Stimulated activated CD4-positive, alpha-beta T cell treated with anti-CD3 and anti-CD28 coated beads, Interleukin-2, amount 100 ng/mL, for 4 hours (primary cell): ENCODE measurements at places on chromosomes 5 and 9.

- no peak for DNase-seq
Observed at GRCh38 chr9:127130661-127131538, 8.5 kb upstream of the ANGPTL2 start.

- DNase-seq, result no peak
Observed at GRCh38 chr5:90571147-90571773, 12.7 kb downstream of the ADGRV1 start.

DNA sequence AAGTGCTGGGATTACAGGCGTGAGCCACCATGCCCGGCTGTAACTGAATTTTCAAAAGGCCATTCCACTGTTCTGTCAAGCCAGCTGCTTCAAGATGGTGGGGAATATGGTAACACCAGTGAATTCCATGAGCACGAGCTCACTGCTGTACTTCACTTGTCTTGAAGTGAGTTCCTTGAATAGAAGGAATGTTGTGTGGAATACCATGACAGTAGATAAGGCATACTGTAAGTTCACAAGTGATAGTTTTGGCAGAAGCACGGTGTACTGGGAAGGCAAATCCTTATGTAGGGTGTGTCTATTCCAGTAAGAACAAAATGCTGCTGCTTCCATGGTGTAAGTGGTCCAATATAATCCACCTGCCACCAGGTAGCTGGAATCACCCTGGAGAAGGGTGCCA lies 6.6 kb upstream of the PRXL2C start:
- DNase-seq, result no peak

DNA sequence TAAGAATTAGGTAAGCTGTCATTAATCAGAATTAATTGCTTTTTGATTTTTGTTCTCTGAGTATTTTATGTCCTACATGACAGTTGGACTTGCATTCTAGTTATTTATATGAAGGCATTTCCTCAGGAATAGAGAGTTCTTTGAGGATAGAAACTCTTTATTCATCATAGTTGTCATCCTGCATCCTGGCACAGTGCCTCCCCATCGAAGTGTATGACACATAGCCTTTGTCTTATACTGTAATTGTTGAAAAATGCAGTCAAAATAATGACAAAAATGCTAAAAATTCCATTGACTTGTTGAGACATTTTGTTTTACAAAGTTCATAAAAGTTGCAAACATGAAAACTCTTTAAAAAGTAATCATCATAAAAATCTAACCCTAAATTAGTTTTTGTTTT lies 36.5 kb downstream of the CFAP95 start:
- DNase-seq, result no peak

DNA sequence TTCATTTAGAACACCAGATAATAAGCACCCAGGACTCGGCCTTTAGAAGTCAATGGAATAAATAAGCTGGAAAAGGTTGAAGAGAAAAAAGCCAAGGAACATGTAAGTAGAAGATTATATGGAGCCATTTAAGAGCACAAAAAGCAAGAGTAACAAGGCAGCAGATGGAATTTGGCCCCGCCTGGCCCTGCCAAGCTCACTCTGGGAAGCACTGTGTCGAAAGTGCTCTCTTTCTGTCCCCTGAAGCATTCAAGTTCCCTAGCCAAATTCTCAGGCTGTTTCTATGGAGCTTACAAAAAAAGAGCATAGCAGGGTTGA lies 73.0 kb upstream of the GPR151 start:
- DNase-seq, result no peak

GRCh38 chr9:114681594-114682332 lies at the start of gene TEX48:
Gene TEX48, minus strand, starts transcription at chr9:114682192. Its CDS starts 10,469 bp downstream, at chr9:114671723.
- peak; percentile 76 for DNase-seq

GRCh38 chr5:72281764-72282499 lies 38.1 kb downstream of the MRPS27 start:
- DNase-seq, result no peak

- no peak for DNase-seq
Observed at GRCh38 chr9:76552751-76553455, 93.9 kb downstream of the GCNT1 start.

DNA sequence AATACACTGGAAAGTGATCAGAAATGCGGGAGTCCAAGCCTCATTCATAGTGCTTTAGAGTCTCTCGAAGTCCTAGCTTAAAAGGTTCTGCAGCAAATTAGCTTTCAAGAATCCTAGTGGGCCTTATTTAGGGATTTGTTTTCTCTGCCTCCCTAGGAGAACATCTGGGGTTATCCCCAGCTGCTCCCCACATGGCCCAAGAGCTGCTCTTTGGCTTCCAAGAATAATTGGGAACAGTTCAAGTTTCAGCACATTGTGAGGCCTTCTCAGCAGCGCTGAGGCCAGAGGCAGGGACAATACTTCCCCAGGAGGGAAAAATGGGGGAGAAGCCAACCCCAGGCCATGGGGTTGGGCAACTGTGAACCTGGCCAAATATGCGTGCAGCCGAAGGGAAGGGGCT lies 108.7 kb downstream of the LIFR start:
- no peak for DNase-seq

GRCh38 chr9:14935964-14936363 lies 25.7 kb upstream of the FREM1 start:
- DNase-seq, result no peak

GRCh38 chr5:51746023-51746422 lies 362.8 kb downstream of the ISL1 start:
- DNase-seq, result no peak

DNA sequence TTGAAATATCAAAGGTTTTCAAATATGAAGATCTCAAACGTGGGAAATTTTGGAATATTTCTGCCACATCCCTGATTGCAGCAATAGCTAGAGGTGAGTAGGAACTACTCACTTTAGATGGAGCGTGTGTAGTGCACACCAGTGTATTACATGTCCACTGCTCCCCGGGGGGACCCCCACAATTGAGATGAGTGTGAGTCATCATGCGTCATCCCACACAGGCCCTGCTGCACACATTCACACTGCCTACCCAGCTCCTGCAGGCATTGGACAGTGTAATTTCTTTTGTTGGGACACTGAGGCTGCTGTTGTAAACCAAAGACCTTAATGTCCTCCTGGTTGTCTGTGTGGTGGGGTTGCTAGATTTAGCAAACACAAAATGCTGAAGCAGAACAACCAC lies 280.0 kb downstream of the GAS1 start:
- no peak for DNase-seq

- no peak for DNase-seq
Observed at GRCh38 chr9:121443981-121444380, 55.7 kb downstream of the GGTA1 start.

DNA sequence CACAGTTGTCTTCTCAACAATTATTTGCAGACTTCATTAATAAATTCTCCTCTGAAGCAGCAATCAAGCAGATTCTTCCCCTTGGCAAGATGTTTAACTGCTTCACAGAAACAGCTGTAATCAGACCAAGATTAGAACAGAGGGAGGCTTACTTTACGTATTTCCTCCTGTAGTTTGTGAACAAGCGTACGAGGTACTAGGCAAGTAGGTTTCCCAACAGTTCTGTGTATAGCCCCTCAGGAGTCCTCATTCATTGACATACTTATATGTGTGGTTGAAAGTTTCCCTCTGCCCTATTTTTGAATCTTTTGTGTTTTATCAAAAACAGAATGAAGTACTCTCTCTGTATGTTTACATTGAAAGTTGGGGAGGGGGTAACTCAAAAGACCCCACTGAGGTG lies 128.0 kb downstream of the SPATA31D1 start:
- DNase-seq, result no peak

DNA sequence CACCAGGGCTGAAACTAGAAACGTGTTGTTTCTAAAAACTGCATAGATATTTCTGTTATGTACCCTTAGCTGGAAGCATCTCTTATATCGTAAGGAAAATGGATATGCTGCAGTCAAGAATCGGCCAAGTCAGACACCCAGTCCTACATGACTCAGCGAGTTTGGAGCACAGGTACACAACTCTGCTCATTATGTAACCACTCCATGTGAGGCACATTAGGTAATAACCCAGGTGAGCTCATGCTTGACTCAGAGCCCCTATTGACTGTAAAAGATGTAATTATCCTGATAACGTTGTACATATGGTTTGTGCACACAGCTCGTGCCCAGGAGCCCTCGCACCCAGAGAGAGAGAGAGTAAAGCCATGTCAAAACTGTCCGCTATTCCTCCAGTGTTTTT lies 593.7 kb upstream of the ACO1 start:
- no peak for DNase-seq

GRCh38 chr5:54524082-54524481 lies 6.5 kb downstream of the SNX18 start:
- no peak for DNase-seq

DNA sequence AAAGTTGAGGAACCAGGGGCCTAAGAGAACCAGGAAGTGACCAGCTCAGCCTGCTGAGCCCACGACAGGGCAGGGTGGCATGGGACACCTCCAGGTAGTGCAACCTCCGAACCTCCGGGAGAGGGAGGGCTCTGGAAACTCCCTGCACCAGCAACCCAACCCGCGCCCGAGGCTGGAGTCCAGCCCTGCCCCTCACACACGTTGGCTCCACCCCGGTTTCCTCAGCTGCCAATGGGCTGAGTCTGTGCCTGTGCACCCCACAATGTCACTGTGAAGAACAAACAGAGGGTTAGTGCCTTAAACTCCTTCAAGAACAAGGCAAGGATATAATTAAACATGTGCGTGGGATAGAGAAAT lies 17.0 kb upstream of the UNC5A start:
- no peak for DNase-seq

- DNase-seq, result no peak
Observed at GRCh38 chr5:136269973-136270372, 77.0 kb upstream of the SMIM32 start.

GRCh38 chr9:72949918-72950325 lies 2.9 kb downstream of the ALDH1A1 start:
- DNase-seq, result no peak

DNA sequence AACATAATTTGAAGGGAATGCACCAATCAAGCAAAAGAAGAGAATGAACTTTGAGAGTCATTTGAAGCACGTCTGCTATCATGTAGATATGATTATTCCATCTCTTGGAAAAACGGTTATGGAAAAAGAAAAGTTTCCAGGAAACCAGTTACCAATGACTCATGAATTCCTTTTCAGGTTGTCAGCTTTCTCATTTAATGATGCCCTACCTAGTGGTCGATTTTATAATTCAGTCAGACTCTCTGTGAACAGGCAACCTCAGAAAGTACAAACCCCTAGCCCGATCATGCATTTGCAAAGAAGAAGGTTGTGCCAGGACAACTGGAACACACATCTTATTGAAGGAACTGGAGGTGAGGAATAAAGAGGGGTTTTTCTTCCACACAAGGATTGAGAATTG lies 355.1 kb upstream of the GRIA1 start:
- DNase-seq, result no peak

GRCh38 chr5:63154476-63155309 lies 576.1 kb downstream of the LRRC70 start:
- no peak for DNase-seq

DNA sequence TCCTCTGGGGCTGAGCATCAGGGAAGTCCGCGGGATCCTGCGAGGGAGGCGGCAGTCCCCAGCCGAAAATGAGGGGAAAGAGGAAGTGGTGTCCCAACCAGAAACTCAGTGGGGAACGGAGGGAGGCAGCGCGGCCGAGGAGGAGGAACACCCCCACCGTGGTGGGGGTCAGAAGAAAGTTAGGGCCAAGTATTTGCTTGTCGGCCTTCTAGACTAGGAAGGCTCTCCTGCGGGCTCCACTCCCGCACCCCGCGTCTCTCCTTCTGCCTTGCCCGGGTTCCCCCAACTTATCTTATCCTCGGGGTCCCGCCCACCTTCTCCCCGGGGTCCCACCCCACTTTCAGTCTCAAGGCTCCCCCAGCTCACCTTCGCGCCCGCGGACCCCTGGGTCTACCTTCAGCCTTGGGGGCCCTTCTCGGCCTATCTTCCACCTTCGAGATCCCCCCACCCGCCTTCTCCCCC lies 557 bp upstream of the PHF2 start:
- DNase-seq, result peak; percentile 29

DNA sequence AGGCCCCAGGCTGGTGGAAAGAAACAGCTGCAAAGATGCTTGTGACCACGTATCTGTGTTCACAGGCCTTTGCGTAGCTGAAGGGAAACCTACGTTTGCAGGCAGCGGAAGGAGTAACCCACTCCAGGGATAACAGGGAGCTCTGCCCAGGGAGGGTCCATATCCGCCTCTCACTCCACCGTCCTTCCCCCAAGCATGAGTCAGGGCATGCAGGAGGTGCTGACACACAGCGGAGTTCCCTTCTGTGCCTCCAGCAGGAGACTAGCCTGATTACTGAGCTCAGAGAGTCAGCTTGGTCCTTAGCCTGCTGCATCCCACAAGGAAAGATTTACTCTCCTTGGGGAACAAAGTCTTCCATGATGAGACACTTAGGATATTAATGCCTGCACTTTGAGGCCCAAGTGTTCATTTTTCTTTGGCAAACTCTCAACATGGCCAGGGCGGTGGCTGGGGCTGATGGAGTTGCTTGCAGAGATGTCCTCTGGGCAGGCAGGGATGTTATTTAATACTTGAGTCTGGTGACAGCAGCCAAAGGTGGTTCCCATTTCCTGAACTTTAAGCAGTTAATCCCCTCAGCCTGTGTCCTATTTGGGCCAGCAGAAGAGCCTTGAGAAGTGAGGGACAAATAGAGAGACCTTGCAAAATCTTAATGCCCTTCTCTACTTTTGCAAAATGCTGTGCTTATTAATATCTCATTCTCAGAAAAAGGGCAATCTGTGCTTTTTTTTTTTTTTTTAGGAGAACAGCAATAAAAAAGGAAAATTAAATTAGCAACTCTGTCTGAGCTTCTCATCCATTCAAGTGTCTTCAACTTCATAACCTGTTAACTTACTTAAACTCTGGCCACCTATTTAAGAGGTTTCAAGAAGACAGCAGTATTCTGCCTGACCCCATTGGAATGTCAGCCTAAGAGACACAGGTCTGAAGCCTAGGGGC lies 222.1 kb downstream of the HSPA4 start:
- DNase-seq, result no peak

- DNase-seq, result no peak
Observed at GRCh38 chr5:81183811-81184748, 49.0 kb upstream of the CKMT2 start.

- no peak for DNase-seq
Observed at GRCh38 chr5:105739732-105740131, 1931.0 kb downstream of the EFNA5 start.

DNA sequence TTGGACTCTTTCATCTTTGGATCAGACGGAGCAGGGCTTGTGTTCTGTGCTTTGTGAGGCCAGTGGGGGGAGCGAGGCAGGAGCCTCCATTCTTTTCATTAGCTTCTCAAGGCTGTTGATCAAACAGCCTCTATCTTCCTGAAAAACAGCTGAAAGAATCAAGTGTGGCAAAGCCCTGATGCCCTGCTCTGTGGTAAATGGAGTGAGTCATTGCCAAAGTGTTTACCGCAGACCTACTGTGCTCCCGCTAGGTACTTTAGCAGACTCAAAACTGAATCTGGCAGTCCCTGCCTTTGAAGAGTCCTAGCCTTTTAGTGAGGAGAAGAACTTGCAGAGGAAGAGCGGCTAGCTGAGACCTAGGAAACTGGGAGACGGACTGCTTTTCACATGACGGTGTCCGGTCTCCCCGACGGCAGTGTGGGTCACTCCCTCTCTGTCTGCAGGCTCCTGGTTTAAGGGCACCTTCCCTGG lies 3.3 kb downstream of the ANKRD33B start:
- no peak for DNase-seq
